ENCODE measurements at places on chromosomes 1 and 21.

- DNase-seq = no peak
Measured at GRCh38 chr1:33392639-33393038, 38.3 kb downstream of the PHC2 start.

GRCh38 chr1:7869136-7869920 is 16.5 kb upstream of the UTS2 start:
- no peak for DNase-seq

GRCh38 chr1:55645270-55645669 is 430.1 kb upstream of the USP24 start:
- no peak for DNase-seq

GRCh38 chr1:44802306-44803061 is 2.3 kb downstream of the PLK3 start:
- no peak for DNase-seq

GRCh38 chr1:79472067-79472656 is 465.6 kb upstream of the ADGRL4 start:
- DNase-seq = no peak

- DNase-seq = peak; percentile 13
Measured at GRCh38 chr1:203126151-203126865, 1.2 kb upstream of the ADORA1 start.

DNA sequence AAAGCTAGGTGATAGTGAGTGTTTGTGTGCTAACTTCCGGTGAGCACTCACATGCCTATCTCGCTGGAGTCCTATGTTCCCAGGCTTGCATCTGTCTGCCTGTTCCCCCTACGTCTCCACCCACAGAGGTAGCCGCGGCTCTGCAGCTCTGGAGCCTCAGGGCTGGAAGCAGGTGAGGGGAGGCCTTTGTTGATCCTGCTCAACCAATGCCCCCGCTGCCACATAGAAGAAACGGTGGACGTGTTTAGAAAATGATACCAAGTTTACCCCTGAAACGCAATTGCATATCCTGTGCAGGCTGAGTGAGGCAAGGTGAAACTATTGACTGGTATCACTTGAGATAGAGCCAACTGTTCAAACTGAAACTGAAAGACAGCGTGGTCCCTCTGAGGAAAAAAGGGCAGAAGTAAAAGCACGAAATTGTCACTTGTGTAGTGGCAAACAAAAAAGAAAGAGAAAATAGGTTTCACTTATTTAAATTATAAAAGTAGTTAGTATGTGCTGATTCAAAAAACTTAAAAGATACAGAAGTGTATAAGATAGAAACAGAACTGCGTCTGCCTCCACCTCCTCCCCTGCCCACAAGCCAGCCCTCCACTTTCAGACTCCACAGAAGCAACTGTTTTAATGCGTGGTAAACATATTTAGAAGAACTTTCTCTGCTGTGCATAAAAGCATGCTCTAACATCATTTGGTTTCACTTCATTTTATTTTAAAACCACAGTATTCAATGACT is 38.6 kb upstream of the ETS2 start:
- no peak for DNase-seq

DNA sequence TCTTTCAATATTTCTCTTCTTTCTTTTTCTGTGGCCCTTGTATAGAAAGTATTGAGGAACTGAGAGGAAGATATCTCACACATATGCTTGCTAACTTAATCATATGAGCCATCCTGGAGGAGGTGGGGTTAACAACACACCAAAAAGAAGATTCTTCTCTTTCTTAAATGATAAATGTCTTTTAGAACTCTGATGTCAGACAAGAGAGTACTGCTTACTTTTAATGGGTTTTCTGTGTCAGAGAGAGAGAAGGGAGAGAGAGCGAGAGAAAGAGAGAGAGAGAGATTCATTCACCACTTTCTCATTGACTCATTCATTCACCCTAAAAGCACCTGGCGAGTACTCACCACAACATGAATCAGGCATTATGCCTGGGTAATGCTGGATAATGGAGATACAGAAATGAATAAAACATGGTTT is 250.3 kb upstream of the SGIP1 start:
- no peak for DNase-seq

DNA sequence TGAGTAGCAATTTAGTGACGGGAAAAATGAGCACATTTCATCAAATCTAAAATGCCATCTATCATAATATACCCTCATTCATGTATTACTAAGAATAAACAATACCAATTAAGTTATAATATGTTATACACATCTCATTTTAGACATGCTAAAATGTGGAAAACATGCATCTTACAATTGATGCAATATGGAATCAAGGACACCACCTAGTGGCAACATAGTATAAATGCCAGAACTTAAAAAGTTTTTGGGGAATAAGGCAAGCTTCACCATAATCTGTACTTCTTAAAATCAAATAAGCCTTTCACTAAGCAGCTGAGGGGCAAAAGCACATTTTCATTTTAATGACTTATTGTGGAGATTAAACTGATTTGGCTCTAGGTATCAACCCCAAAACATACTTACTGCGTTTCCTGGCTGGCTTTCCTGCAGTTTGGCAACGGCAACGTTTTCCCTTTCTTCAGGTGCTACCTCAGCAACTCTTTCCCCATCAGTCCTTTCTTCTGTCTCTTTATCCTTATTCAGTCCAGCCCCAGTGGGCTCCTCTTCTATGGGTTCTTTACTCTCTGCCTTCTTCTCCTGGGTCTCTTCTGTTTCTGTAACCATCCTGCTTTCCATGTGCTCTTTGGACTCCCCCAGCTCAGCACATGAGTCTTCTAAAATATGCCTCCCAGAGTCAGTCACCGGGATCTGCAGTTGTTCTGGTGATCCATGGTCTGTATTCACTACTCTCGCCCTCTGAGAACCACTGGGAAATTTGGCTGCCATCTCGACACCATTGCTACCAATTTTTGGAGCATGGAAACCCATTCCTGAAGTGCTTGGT is 11.4 kb downstream of the SDE2 start:
- peak; percentile 76 for DNase-seq

- peak; percentile 63 for DNase-seq
Measured at GRCh38 chr1:157193702-157194391, 55.7 kb upstream of the ETV3 start.

Data from Kasumi-1 (cell line).